SJSA1 (cell line): ENCODE measurements at places on chromosomes 5 and 9. TPM values are rescaled to one million over a fixed set of nuclear protein-coding genes. Genes with fewer than 3 reads are reported as not detected.
A peak's percentile ranks its signal among the peaks of the same experiment; 100 is the strongest.

DNA sequence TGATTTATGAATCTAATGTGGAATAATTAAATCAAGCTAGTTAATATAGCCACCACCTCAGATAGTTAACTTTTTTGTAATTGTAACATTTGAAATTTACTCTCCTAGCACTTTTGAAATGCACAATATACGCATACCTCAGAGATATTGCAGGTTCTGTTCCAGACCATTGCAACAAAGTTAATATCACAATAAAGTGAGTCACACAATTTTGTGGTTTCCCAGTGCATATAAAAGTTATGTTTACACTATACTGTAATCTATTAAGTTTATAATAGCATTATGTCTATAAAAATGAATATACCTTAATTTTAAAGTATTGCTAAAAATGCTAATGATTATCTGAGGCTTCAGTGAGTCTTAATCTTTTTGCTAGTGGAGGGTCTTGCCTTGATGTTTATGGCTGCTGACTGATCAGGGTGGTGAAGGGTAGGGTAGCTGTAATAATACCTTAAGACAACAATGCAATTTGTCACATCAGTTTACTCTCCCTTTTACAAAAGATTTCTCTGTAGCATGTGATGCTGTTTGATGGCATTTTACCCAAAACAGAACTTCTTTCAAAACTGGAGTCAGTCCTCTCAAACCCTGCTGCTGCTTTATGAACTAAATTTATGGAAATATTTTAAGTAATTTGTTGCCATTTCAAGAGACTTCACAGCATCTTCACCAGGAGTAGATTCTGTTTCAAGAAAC lies 235.1 kb upstream of the ADAMTSL1 start:
- H3K27ac ChIP-seq: peak overlapping the region; percentile 74
- peak; percentile 28 for DNase-seq
- H3K4me1 ChIP-seq: peaks cover 24% of the 10 kb centered on the region
- no peak overlapping the region for H3K4me3 ChIP-seq

GRCh38 chr5:136115183-136115865 lies 17.3 kb upstream of the SMAD5 start:
- no peak overlapping the region for H3K27ac ChIP-seq
- H3K27me3 ChIP-seq: peaks cover 12% of the 10 kb centered on the region
- H3K4me3 ChIP-seq: no peak overlapping the region
- H3K4me1 ChIP-seq: no peaks in the 10 kb centered on the region
- DNase-seq: no peak
- H3K36me3 ChIP-seq: no peaks in the 10 kb centered on the region

GRCh38 chr9:34796924-34797323 lies 87.0 kb upstream of the CCL21 start:
- H3K27me3 ChIP-seq: no peaks in the 10 kb centered on the region
- H3K4me1 ChIP-seq: no peaks in the 10 kb centered on the region
- DNase-seq: no peak
- H3K36me3 ChIP-seq: no peaks in the 10 kb centered on the region
- H3K4me3 ChIP-seq: no peak overlapping the region

GRCh38 chr5:39815711-39816110 lies 390.9 kb upstream of the DAB2 start:
- no peaks in the 10 kb centered on the region for H3K4me1 ChIP-seq
- H3K36me3 ChIP-seq: no peaks in the 10 kb centered on the region
- no peak for DNase-seq

GRCh38 chr9:96139592-96140295 lies 162.2 kb downstream of the HSD17B3 start:
- no peaks in the 10 kb centered on the region for H3K36me3 ChIP-seq
- peak; percentile 98 for DNase-seq
- H3K4me3 ChIP-seq: no peak overlapping the region
- peaks cover 72% of the 10 kb centered on the region for H3K4me1 ChIP-seq

PRPF4 gene
- 29.9 and 33.0 TPM in 2 replicates for total RNA-seq

LCN2 gene
- total RNA-seq: not detected in 2 replicates

CENPH gene
- total RNA-seq: 64.9 and 81.4 TPM in 2 replicates

NUDT12 gene
- total RNA-seq: 12.6 and 13.9 TPM in 2 replicates

DNA sequence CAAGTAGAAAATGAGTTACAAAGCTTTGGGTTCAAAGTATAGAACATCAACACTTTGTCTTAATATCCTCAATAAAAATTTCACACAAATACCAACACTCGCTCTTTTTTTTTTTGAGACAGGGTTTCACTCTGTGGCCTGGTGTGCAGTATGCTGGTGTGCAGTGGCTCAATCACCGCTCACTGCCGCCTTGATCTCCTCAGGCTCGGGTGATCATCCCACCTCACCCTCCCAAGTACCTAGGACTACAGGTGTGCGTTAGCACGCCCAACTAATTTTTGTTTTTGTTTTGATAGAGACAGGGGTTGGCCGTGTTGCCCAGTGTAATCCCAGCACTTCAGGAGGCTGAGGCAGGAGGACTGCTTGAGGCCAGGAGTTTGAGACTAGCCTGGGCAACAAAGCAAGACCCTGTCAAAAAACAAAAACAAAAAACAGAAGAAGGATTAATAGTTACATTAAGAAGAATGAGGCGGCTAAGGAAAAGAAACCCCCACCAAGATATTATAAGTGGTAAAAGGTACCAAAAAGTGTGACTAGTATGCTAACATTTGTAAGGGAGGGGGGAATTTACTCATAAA lies 20.3 kb downstream of the FNBP1 start:
- H3K36me3 ChIP-seq: no peaks in the 10 kb centered on the region; the same call in 1 of the 2 replicates
- no peaks in the 10 kb centered on the region for H3K27me3 ChIP-seq
- H3K4me3 ChIP-seq: no peak overlapping the region
- DNase-seq: no peak
- H3K4me1 ChIP-seq: peaks cover 50% of the 10 kb centered on the region
